ENCODE measurements at places on chromosomes 16 and 17. TPM values are rescaled to one million over a fixed set of nuclear protein-coding genes. Genes with fewer than 3 reads are reported as not detected.

The LAT gene
- 9.4 TPM for polyA plus RNA-seq

The C1QTNF8 gene
- polyA plus RNA-seq: not detected

The NKD1 gene
- polyA plus RNA-seq: 1.1 TPM

The SLFN14 gene
- polyA plus RNA-seq: not detected

The KCTD11 gene
- polyA plus RNA-seq: 11.2 TPM

The HOXB4 gene
- polyA plus RNA-seq: 5.4 TPM

The SPATA2L gene
- polyA plus RNA-seq: 11.6 TPM
